ENCODE measurements at places on chromosomes 1 and 21.

DNA sequence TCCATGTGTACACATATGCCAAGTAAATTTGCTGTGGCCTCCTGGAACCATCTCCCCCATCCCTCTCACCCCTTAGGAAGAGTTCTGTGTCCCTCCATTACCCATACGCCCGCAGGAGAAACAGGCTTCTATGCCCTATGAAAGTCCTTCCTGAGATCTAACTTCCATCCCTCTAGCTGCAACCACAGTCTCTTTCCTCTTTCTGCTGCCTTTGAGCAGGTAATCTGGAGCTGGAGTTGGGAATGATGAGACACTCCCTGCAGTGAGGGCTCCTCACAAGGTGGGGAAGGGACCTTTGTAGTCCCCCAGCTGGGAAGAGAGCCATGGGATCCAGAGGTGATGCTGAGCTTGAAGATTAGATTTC lies 2.0 kb upstream of the KCNQ4 start:
- DNase-seq, result no peak

DNA sequence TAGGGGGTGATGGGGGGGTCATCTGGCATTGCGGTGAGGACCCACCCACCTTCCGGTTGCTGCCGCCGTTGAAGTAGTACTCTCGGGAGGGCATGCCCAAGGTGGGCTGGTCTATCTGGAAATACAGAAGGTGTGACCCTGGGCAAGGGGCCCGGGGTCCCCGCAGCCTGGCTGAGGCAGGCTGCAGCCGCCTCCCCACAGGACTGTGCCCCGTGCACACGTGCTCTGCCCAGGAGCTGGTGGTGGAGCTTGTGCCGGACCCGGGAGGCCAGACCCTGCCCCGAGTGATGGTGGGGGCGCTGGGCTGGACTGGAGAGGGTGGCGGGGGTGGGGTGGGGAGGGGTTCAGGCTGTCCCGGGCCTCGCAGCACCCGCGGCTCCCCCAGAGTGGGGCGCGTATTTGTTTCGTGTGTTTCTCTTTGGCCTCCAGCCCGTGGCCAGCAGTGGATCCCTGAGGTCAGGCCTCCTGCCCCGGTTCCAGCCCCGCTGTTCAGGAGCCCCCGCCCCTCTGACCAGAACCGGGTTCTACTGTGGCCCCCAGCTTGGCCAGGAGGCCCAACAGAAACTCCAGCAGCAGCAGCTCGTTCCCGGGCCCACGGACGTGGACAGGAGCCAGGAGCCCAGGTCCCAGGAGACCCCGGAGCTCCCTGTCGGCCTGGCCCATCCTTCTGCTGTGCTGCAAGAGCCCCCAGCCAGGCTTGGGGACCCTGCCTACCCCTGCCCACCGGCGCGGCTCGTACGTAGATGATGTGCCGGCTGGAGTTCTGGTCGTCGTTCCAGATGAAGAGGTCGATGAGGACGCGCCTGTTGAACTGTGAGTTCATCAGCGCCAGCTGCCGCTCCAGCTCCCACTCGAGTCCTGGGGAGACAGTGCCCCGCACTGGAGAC lies 19.2 kb downstream of the PRXL2B start:
- no peak for DNase-seq

DNA sequence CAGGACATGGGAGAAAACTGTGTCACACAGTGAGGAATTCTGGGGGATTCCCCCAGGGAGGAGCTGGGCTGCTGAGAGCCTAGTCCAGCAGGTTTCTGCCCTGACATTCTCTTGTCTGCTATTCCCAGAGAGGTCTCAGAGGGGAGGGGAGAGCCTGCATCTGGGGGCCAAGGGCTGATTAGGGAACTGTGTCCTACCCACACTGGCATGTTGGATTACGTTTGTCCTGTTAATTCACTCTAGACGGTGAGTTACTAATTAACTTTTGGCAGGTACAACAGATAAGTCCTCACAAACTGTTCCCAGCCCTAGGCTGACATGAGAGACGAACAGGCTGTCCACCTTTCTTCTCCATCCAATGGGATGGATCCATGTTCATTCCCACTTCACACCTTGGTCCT lies 2.6 kb upstream of the SH3BGRL3 start:
- no peak for DNase-seq

GRCh38 chr1:31704271-31705079 lies 658 bp upstream of the COL16A1 start:
- DNase-seq, result peak; percentile 41

DNA sequence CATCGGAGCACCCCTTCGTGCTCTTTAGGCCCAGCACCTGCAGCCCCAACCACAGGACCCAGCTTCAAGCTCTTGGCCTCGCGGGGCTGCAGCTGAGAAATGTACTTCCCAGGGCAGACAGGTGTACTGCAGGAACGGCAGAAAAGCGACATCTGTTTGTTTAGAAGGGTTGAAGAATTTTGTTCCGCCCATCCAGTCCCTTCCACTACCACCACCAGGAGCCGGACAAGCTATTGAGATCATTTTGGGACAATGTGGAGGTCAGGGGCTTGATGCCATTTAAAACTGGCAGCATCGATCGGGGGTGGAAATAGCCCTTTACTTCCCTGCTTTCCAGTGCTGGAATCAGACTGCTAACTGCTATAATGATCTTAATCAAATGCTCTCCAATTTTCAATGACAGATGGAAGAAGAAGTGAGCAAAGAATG lies 1.7 kb downstream of the SERTAD4 start:
- DNase-seq, result no peak

GRCh38 chr21:42117967-42118780 lies 47.1 kb downstream of the UMODL1 start:
- no peak for DNase-seq

GRCh38 chr21:45894450-45894825 lies 87.1 kb upstream of the COL6A1 start:
- no peak for DNase-seq

- DNase-seq, result no peak
Observed at GRCh38 chr1:154433161-154433764, 28.1 kb downstream of the IL6R start.

DNA sequence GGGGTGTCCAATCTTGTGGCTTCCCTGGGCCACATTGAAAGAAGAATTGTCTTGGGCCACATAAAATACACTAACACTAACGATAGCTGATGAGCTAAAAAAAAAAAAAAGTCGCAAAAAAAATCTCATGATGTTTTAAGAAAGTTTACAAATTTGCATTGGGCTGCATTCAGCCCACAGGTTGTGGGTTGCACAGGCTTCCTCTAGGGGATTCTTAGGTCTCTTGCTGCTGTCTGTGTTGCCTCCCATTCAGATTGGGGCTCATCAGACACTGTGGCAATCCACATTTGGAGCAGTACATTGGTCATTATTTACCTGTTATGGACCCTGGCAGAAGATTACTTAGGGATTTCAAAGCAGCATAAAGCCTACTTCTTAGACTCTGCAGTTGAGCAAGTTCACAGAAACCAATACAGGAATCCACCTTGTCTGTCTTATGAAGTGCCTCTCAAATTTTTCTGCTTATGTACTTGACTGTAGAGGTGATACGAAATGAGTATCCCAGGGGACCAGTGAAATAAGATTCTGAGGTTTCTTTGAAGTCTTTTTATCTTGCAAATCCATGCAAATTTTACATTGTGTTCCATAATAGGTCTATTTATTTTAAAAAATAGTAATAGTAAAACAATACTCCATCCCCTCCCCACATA lies 205.5 kb downstream of the RPS6KC1 start:
- DNase-seq, result no peak

DNA sequence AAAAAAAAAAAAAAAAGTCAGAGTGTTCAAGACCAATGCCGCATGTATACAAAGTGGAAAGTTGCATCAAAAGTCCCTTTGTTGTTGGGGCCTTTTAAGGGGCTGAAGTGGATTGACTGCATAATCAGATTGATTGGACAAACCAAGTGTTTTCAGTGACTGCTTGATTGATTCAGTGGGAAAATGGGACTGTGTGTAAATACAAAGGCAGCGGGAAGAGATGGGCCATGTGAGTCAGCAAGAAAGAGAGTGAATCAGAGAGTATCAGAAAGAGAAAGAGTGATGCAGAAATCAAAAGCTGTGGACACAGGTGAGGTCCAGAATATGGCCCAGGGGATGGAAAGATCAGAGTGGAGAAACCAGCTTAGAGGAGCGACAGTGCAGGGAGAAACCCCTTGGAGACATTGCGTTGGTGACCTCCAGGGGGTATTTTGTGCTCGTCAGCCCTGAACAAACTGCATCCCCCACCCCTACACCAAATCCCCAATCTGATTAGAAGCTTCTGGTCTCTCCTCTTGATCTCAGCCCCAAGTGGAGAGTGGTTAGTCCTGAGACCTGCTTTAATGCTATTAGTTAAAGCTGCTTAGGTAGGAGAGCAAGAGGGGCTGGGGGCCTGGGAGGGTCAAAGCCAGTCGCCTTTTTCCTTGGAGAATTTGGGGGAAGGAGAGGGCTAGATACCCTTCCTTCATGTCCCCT lies 5.1 kb upstream of the ETV3L start:
- DNase-seq, result no peak

DNA sequence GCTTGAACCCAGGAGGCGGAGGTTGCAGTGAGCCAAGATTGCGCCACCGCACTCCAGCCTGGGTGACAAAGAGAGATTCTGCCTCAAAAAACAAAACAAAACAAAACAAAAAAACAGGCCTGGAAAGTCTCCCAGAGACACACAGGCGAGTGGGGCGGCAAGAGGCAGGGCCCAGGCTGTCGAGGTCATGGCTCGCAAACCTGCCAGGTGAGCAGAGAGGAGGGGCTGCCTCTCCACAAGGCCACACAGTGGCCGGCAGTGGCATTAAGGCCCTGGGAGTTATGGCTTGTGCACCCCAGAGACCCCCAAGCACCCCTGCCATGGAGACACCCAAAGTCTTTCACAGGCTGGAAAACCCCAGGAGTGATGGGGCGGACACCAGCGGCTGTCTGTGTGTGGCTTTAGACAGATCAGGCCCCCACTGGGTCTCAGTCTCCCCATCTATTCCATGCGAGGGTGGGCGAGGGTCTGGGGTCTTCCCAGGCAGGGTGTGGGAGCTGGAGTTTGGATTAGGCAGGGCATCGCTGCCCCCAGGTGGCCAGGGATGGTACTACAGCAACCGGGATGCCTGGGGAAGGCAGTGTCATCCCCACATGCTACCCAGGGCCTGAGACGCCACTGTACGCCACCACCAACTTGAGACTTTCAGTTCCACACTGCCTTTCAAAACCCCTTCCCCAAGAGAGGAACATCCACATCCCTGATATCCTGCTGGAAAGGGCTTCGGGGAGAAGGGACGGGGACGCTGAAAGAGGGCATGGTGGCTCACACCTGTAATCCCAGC lies 7.3 kb upstream of the CTRC start:
- peak; percentile 56 for DNase-seq

DNA sequence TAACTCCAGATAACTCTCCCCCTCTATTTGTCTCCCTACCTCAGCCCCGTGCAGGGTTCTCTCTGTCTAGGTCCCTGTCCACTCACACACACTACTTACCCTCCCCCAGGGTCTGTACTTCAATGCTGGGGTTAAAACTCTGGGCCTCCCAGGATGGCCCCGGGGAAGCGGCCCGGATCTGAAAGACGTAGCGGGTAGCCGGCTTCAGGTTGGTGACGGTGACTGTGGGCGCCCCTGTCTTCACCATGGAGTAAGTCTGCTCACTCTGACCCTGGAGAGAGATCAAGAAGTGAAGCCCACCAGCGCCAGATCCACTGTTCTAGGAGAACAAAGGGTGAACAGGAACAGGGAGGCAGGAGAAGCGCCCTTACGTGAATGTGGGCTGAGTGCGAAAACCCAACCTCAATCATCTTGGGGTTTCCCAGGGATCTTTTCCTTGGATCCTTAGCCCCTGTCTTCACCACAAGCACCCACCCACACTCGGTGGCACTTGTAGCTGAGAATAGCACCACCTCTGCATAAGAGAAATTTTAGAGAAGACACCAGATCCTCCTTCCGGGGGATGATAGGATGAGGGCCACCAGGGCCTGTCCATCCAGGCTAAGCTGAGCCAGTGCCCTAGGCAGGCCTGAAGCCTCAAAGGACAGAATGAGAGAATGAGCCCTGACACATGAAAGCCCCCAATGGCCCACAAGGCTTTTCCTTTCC lies 33.5 kb downstream of the EPHA10 start:
- DNase-seq, result no peak

- DNase-seq, result peak; percentile 68
Observed at GRCh38 chr1:71587961-71588360, 507.1 kb upstream of the ZRANB2 start.

- DNase-seq, result peak; percentile 90
Observed at GRCh38 chr1:54886724-54887664, at the start of gene DHCR24. DHCR24 (minus strand) TSS chr1:54887195; CDS start chr1:54887119, 76 bp downstream.

DNA sequence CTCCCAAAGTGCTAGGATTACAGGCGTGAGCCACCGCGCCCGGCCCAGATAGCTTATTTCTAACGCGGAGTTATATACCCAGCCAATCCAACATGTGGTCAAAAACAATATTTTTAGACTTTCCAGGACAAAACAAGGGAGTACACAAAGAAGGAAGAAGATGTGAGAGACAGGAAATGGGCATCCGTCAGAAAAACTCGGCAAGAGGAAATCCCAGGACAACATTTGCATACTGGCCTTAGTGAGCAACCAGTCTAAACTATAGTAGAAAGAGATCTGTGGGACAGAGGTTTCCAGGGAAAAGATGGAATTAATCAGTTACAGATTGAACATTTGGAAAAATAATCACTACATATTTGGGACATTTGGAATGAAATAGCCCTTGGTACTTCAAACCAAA lies 11.4 kb downstream of the ARMH1 start:
- DNase-seq, result no peak

GRCh38 chr1:77631751-77632150 lies 50.7 kb downstream of the ZZZ3 start:
- no peak for DNase-seq

- no peak for DNase-seq
Observed at GRCh38 chr1:29197993-29198392, 16.3 kb upstream of the SRSF4 start.

- DNase-seq, result peak; percentile 51
Observed at GRCh38 chr1:18583326-18583941, 47.2 kb upstream of the PAX7 start.

DNA sequence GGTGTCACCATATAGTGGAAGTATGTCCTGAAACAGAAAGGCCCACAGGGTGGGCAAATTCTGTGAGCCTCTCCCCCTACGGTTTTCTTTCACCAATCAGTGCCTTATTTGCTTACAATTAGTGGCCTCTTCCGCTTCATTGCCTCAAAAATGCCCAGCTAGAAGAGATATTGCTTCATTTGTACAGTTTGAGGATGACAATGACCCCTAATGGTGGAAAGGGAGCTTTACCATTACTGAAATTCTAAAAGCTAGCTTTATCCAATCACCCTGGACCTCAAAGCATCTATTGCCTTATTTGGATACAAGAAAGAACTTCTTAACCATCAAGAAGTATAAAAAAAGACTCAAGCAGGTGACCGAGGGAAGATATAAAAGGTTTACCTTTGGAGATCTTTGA lies 49.6 kb downstream of the LRRC71 start:
- no peak for DNase-seq

DNA sequence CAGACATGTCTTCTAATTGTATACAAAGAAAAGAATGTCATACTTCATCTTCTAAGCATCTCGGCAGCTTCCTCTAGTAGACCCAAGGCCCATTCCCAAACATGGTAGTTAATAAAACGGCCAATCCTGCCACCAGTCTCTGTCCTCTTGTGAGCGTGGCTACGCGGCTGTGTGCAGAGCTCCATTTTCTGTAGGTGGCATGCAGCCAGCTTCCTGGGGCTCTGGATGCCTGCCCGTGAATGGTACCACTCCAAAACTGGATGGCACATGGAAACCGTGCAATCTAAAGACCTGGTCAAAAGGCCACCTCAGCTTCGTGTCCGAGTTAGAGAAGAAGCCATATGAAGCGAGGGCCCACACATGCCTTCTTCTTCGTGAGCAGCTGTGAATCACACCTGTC lies 110.7 kb downstream of the SIPA1L2 start:
- DNase-seq, result peak; percentile 63
